Activated CD8-positive, alpha-beta T cell treated with anti-CD3 and anti-CD28 coated beads for 36 hours (primary cell): ENCODE measurements at places on chromosomes 3 and 15.
A peak's percentile ranks its signal among the peaks of the same experiment; 100 is the strongest.

DNA sequence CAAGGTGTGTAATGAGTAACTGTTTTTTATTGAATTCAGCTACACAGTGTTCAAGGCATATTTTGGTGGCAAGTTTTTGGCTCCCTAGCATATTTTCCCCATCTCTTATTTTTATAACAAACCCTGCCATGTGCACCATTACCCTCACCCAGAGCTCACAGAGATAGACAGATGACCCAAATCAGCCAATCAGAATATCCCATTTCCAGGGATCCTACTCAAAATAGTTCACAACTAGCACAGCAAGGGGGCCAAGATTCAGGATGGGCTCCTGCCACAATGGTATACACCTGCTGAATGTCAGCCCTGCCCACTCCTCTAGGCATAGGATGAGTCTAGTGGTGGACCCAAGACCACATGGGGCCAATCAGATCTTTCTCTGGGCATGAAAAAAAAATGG, 78.8 kb upstream of the SETMAR start:
- no peak for DNase-seq

DNA sequence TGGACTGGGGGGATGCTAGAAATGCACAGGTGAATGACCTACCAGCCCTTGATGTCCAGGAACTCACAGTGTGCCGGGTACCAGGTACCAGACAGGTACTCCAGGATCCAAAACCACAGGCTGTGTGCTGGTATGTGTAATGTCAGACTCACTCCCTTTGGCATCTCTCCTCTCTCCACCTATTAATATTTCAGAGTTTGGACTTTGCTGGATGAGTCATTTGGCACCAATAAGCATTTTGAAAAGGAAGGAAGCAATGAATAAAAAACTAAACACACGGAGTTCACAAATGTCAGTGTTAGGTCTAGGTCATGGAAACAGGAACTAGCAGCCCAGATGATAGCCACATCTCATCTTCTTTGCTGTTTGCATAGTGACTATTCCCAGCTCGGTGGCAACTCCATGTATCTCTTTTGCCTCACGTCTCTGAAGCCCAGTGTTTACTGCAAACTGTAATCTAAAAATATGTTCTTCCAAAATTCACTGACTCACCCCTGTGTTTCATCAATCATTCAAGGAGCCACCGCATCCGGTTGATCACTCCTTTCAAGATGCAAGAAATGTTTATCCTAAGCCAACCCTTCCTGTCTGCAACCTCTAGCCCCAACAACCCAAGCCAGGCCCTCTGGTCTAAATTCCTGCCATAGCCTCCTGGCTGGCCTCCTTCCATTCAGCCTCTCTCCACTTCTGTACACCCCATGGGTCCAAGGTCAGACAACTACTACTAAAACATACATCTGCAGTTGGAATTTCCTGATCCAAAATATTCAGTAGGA, 8.4 kb downstream of the ITGB5 start:
- peak; percentile 62 for DNase-seq

DNA sequence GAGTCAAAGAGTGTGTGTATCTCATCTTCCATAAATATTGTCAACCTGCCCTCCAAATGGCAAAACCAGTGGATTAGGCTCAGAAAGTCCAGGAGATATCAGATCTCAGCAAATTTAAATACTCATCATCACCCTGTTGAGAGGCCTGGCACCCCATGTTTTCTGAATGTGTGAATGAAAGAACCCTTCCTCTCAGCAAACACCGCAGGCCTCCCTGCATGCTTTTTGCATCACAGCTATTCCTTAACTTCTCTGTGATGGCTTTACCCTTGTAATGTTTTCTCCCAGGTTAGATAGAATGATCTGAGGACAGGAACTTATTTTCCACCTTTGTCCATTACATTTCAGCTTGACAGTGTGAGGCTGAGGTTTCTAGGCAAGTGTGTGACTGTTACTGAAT, 43.6 kb upstream of the NMNAT3 start:
- DNase-seq = no peak

- DNase-seq = no peak
Measured at GRCh38 chr15:57544848-57545480, 46.7 kb upstream of the MYZAP start.

DNA sequence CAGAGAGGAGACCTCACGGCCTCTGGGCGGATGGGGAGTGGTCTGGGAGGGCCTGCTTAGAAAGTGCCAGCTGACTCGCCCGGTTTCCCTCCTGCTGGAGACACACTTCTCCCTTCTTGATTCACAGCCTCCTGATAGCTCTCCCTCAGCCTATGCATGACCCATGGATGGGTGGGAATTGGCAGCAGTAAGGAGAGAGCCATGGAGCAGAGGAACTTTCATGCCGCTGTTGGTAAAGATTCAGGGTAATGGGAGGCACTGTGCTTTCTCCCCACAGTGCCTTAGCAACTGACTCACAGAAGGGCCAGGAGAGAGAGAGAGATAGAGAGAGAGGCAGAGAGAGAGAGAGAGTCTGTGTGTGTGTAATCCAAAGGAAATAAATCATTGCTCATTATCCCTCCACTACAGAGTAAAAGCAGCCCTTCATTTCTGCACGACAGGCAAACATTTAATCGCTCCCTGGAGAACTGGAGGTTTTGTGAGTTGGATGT, 82.8 kb downstream of the SEMA5B start:
- DNase-seq = no peak

- no peak for DNase-seq
Measured at GRCh38 chr3:102036017-102036416, 186.7 kb downstream of the NFKBIZ start.

DNA sequence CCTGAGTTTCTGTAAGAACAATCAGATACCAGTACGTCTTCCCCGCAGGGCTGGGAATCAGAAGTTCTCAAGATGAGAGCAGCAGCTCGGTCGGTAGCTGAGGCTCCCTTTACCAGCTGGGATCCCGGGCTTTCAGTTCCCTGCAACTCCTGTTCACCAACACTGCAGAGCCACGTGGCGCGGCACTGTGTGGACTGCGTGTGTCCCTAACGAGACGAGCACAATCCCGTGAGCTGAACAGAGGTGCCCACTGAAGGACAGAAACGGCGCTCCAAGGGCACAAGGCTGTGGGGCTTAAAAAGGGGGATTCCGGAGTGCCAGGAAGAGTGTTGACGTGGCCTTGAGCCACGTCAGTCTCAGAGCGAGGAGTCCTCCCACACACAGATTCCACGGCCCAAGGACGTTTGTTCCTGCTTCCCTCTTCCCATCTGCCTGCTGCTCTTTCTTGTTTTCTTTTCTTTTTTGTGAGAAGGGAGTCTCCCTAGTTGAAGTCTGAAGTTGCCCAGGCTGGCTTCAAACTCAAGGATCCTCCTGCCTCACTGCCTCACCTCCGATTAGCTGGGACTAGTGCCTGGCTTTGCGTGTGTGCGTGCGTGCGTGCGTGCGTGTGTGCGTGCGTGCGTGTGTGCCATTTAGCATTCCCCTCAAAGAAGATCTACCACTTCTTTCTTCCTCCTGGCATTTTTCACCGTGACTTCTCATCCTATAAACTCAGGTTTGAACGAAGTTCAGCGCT, 37.1 kb upstream of the RPL35A start:
- DNase-seq = peak; percentile 8

DNA sequence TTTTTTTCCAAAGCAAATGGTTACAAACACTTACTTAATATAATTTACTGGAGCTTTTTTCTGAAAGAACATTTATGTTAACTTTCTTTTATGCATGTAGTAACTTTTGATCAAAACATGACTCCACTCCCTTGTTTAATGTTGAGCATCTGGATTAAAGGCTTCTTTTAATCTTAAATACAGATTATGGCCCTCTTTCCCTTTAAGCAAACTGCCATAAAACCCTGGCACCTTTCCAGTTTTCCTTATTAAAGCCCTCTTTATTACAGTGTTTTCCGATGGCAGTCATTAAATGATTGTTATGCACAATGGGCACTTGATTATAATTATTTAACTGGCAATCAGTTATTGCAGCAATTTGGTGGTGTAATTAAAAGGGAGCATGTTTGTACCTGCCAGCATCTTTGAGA, 167.0 kb downstream of the VGLL4 start:
- DNase-seq = no peak

DNA sequence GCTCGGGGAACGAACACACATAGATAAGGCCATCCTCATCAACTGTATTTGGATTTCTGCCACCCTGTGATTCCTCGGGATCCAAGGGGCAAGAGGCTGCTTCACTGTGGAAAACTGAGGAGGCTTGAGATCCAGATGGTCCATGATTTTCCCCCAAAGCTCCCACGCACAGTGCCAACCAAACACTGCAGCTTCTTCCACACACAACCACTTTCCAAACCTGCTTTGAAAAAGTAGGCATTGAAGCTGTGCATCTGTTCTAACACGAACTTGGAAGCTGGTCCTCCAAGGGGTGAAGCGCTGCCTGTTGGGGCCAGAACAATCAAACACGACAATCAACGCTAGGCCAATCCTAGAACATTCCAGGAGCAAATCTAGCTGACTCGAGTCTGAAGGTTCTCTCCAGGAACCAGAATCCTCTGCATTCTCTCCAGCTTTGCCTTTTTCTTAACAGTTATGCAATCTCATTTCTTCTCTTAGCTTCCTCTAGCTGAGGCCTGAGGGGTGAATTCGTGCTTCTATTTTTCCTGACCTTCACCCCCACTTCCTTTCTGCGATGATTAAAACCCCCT, 104.4 kb downstream of the LRRK1 start:
- DNase-seq = no peak

DNA sequence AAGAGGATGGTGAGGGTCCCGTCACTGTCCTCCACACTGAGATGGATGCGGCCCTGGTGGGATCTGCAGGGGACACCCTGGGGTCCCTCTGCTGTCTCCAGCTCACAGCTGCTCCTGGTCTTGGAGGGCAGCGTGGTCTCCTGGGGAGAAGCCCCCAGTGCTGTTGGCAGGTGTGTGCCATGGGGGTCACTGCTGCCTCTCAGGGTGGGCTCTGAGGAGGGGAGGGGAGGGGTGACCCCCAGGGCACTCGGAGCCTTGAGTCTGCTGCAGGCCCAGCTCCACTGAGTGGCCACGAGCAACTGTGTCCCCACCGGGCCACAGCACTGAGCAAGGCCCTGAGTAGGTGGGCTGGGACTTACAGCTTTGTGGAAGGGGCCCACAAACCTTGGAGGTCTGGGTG, 34.7 kb downstream of the KLHL25 start:
- no peak for DNase-seq

DNA sequence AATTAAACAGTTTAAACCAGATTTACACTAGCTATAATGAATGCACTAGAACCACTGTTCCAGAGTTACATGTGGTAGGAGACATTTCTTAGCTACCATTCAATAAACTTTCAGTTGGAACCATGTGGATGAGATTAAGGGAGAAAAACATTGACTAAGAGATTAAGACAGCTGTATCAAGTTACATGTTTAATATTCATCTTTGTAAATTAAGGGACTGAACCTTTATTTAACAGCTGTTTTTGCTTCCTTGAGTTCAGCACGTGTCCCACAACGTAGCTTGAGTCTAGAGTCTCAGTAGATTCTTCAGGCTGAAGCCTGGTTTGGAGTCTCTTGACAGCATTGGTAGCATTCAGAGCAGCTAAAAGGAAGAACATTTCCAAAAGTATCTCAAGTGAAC, 27.2 kb upstream of the CFAP44 start:
- DNase-seq = no peak

GRCh38 chr15:63408524-63408923, 26.9 kb upstream of the CA12 start:
- DNase-seq = no peak

DNA sequence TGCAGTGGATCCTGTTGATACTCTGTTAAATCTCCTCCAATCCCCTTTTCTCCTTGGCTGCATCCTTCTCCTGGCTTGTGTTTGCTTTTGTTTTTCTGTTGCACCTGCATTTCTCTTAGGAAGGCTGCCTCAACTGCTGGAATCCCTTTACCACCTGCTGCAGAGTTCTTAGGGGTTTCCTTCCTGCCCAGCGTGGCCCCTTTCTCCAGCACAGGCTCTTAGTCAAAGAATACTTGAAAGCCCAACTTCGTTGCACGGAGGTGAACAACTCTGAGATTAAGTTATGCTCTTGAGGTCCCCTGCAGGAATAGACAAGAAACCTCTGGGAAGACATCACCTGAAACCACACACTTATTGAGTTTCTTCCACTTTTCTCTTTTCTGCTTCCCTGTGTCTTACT, 121.6 kb upstream of the GRM7 start:
- no peak for DNase-seq

- no peak for DNase-seq
Measured at GRCh38 chr15:59539799-59540198, 71.8 kb upstream of the GCNT3 start.

- no peak for DNase-seq
Measured at GRCh38 chr3:129107793-129108192, 13.8 kb downstream of the RAB43 start.

DNA sequence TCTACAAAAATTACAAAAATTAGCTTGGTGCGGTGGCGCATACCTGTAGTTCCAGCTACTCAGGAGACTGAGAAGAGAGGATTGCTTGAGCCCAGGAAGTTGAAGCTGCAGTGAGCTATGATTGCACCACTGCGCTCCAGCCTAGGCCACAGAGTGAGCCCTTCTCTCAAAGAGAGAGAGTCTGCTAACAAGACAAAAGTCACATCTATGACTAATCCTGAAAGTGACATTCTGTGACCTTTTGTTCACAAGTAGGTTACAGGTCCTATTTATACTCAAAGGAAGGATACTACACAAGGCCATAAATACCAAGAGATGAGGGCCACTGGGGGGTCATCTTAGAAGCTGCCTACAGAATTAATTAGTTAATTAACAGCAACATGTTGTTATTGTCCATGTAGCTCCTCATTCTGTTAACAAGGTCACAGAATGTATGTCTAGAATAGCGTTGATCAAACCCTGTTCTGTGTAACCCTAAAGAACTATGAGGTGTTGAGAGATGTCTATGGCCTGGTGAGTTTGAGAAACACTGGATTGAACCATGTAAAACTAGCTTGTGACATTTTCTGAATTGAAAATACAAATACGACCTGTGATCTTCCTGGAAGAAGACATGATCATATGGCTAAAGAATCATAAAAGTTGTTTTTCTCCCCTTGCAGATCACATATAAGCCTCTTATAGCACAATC, 97.0 kb downstream of the SAMMSON start:
- DNase-seq = peak; percentile 31

DNA sequence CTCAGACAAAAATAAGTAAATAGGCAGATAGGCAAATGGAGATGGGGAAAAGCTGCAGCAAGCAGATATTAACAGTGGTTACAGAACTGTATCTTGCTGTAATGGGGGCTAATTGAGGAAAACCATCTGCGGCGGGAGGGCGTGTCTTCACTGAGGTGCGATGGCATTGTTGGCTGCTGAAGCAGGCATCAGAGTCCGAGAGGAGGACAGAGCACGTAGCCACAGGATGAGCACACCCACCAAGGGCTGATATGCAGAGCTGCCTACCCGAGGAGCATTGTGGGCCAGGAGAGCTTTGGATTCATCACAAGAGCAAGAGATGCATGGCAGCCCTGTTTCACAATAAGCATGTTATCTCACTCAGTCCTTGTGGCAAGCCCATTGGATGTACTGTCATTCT, 30.4 kb downstream of the CHRNA7 start:
- no peak for DNase-seq

DNA sequence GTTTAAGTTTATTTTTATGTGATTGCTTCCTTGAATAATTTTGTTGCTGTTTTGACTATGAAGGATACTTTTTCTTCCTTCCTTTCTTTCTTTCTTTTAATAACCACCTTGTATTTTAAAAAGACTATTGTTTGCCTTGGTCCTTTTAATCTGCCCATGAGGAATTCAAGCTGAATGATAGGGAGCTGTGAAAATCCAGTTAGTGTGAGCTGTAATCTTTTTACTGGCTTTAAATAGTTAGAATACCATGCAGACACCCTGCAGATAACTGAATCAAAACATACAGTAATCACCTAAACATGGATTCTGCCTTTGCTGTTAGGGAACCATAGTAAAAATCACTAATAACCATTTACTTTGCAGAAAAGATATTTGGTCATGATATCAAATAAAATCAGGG, 110.7 kb downstream of the RSRC1 start:
- DNase-seq = no peak

- DNase-seq = no peak
Measured at GRCh38 chr3:123297627-123297899, 95.8 kb downstream of the SEC22A start.
